Stimulated activated CD8-positive, alpha-beta memory T cell treated with anti-CD3 and anti-CD28 coated beads, Interleukin-15, amount 100 ng/mL, for 24 hours (primary cell): ENCODE measurements at places on chromosomes 4 and X.

GRCh38 chr4:170102426-170102825 is 12.7 kb upstream of the AADAT start:
- no peak for DNase-seq

GRCh38 chr4:185229021-185229818 is 19.8 kb downstream of the SNX25 start:
- no peak for DNase-seq

- no peak for DNase-seq
Measured at GRCh38 chr4:27716693-27717430, 856.2 kb downstream of the STIM2 start.

GRCh38 chr4:113957956-113958355 is 21.5 kb downstream of the ARSJ start:
- DNase-seq, result no peak

- DNase-seq, result no peak
Measured at GRCh38 chr4:94486372-94486801, 34.6 kb downstream of the PDLIM5 start.

DNA sequence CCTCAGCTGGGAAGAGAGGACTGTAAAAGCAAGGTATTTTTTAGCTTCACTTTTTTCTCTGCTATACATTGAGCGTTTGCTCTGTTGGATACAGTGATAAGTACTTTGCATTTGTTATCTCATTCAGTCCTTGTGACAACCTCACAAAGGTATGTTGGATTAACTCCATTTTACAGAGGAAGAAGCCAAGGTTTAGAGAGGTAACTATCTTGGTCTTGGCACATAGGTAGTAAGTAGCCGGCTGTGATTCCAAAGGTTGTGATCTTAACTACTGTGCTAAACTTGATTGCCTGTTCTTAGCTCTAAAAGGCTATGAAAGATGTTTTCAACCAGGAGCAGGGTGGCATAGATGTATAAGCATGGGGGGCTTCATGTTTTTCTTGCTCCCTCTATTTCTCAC is 134.4 kb downstream of the POLA1 start:
- no peak for DNase-seq

DNA sequence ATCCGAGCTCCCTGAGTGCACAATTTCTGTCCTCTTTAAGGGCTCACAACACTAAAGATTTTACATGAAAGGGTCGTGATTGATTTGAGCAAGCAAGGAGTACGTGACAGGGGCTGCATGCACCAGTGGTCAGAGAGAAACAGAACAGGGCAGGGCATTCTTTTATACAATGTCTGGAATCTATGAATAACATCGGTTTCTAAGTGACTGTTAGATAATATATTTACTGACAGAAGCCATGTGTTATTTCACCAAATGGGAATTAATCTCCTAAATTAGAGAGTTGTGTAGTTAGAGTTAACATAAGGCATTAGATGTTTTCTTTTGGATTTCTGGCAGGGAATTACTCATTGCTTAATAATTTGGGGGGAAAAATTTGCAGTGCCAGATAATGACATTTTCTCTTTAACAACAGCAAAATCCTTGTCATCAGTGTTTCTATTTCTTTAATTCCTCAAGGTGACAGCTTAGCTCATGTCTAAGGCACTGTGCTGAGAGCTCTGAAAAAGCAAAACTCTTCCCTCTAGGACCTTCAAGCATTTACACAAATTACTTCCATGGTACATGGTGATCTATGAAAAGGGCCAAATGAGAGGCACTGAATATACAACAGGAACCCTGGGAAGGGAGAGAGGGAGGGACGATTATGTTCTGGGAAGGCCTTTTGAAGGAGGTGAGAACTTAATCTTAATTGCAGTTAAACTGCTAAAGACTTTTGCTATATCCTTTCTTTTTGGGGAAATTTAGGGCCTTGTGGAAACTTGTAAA is 145.0 kb downstream of the RTL3 start:
- no peak for DNase-seq

DNA sequence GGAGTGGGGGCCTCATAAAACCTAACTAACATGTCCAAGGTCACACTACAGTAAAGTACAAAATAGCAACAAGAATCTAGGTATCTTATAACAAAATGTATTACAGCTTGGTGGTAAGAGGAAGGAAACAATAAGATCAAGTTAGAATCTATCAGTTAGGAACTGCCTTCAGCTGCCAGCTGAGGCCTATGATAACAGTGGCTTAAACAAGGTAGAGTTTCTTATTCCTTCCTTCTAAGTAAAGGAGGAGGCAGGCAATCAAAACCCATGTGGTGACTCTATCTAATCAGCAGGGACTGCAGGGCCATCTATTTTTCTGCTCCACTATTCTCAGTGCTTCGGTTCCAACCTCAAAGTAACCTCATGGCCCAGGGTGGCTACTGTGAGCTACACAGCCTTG is 10.9 kb downstream of the SH3D19 start:
- no peak for DNase-seq

DNA sequence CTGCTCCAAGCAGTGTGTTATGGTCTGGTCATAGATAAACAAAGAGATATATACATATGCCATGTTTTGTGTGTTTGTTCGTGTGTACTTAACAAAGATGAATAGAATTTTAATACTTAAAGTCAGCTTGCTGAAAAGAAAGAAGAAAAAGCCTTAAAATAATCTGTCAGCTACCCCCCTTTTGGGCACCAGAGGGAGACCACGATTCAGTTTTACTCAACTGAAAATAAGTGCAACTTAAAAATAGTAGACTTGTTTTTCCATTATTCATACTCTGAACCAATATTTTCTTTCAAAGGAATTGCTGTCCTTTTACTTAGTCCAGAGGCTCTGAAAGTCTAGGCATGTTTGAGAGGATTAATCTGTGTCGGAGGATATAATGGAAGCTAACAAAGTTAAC is 181.7 kb upstream of the AGTR2 start:
- DNase-seq, result no peak

GRCh38 chr4:179624768-179625181 is 2182.5 kb upstream of the AGA start:
- DNase-seq, result no peak
